ENCODE measurements at places on chromosomes 2 and 18. TPM values are rescaled to one million over a fixed set of nuclear protein-coding genes. Genes with fewer than 3 reads are reported as not detected.

DNA sequence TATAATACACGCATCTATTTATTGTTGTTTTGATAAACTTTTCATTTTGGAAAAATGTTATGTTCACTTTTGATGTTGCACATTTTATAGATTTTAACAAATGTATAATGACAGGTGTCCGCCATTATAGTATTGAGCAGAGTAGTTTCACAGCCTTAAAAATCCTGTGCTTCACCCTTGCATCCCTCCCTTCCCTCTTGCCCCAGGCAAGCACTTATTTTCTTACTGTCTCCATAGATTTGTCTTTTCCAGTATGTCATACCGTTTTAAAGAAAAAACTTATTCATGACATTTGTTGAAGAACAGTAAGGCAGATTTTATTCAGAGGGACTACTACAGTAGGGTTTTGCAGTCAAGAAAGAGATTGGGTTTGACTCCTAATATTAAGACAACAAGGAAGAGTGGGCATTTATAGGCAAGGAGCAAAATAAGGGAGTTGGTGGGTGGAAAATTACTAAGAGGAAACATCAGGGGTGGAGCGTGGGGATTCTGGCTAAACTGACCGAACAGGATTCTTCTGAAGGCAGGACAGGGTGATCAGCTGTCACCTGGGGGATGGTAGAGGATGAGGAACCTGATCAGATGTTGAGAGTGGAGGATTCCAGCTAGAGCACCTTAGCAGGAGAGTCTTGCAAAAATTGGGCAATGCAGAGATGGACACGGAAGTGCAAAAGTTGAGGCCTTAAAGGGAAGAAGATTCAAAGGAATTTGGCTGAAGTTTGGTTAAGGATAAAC is 108.8 kb downstream of the NCK2 start:
- peaks cover 35% of the 10 kb centered on the region for H3K36me3 ChIP-seq
- peaks cover 81% of the 10 kb centered on the region for H3K4me1 ChIP-seq
- H3K27ac ChIP-seq, result peak overlapping the region; percentile 30
- no peak for DNase-seq
- no peak overlapping the region for H3K4me3 ChIP-seq
- H3K27me3 ChIP-seq, result no peaks in the 10 kb centered on the region

GRCh38 chr2:16093639-16094529 is 153.5 kb downstream of the MYCN start:
- no peaks in the 10 kb centered on the region for H3K27me3 ChIP-seq
- H3K27ac ChIP-seq, result no peak overlapping the region
- H3K36me3 ChIP-seq, result no peaks in the 10 kb centered on the region
- H3K4me1 ChIP-seq, result no peaks in the 10 kb centered on the region

GRCh38 chr2:178283341-178283918 is 89.1 kb downstream of the OSBPL6 start:
- DNase-seq, result no peak
- no peaks in the 10 kb centered on the region for H3K4me1 ChIP-seq
- H3K27ac ChIP-seq, result no peak overlapping the region
- H3K27me3 ChIP-seq, result peaks cover 10% of the 10 kb centered on the region
- H3K36me3 ChIP-seq, result no peaks in the 10 kb centered on the region

BIN1 gene
- 55.4 TPM for total RNA-seq

MAP2 gene
- total RNA-seq, result 0.07 TPM

SLC30A3 gene
- total RNA-seq, result 0.86 TPM

ELOA2 gene
- total RNA-seq, result not detected

PCBP1 gene
- total RNA-seq, result 449 TPM

DNA sequence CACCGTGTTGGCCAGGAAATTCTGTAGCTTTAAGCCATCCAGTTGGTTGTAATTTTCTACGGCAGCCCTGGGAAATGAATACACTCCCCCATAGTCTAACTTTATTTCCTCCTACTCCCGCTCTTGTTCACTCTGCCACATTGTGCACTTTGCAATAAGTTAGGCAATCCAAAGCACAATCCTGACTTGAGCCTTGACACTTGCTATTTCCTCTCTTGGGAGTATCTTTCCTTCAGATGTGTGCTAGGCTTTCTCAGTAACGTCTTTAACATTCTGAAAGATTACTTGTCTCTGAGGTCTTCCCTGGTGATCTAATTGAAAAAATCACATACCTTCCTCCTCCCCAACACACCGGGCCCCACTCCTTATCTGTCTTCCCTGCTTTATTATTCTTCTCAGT is 65.9 kb upstream of the RAB27B start:
- H3K4me3 ChIP-seq, result no peak overlapping the region
- no peak for DNase-seq
- H3K27ac ChIP-seq, result no peak overlapping the region
- peaks cover 6% of the 10 kb centered on the region for H3K27me3 ChIP-seq
- no peaks in the 10 kb centered on the region for H3K36me3 ChIP-seq
- no peaks in the 10 kb centered on the region for H3K4me1 ChIP-seq

PFN4 gene
- 0.40 TPM for total RNA-seq

DNA sequence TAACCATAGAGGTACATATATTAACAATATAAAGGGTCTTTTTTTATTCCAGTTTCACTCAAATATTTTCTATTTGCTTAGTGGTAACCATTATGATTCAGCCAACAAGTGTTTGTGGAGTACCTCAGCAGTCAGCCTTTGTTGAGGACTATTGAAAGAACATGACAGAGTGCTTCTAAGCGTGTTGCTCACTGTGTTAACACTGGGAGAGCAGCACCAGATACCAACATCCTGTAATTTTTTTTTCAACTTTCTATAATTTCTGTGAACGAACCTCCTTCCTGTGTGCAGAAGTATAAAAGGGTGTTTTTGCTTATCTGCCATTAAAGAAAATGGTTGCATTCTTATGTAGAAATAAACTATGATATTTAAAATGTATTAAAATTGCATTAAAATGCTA is 239.0 kb downstream of the PHLPP1 start:
- H3K27ac ChIP-seq, result no peak overlapping the region
- no peaks in the 10 kb centered on the region for H3K27me3 ChIP-seq
- no peak for DNase-seq
- H3K36me3 ChIP-seq, result peaks cover 1% of the 10 kb centered on the region
- peaks cover 5% of the 10 kb centered on the region for H3K4me1 ChIP-seq

GRCh38 chr2:152647552-152647951 is 69.7 kb downstream of the PRPF40A start:
- no peak overlapping the region for H3K27ac ChIP-seq
- no peaks in the 10 kb centered on the region for H3K27me3 ChIP-seq

DNA sequence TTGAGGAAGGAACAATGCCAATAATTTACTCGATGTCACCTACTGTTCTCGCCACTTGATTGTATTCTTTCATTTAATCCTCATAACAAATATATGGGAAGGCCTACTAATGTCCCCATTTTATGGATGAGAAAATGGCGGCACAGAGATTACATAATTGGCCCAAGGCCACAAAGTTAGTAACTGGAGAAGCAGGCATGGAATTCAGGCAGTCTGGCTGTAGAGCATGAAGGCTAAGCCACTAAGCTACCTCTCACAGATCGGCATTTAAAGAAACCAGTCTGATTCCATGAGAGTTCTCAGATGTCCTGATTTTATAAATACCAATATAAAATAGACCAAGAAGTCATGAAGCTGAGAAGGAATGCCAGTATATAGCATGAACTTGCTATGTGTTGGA is 121.8 kb upstream of the EPAS1 start:
- peaks cover 10% of the 10 kb centered on the region for H3K4me1 ChIP-seq
- no peak overlapping the region for H3K4me3 ChIP-seq
- no peaks in the 10 kb centered on the region for H3K36me3 ChIP-seq
- no peak overlapping the region for H3K27ac ChIP-seq

DNA sequence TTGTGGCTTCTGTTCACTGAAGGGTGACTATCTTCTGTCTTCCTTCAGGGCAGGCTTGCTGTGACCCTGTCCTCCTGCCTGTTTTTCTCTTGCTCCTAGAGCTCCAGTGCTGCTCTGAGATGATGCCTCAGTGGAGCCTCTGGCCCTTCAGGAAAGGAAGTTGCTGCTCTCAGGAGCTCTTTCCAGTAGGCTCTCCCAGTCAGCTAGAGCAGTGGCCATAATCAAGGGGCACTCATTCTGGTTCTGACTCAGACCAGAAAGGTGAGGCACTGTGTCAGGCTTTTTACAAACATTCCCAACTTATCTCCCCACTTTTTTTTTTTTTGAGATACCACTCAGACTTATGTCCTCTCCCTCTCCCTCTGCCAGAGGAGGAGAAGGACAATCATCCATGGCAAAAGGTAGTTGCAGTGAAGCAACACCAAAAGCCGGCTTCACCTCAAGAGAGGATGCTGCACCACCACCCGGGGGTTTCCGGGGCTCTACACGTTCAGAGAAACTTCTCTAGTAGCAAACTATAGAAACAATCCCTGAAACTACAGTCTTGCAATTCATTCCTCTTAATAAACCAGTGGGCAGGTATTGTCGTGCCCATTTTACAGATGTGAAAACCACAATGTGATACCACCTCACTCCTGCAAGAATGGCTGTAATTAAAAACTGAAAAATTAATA is 115.4 kb downstream of the ACTR3 start:
- H3K27me3 ChIP-seq, result no peaks in the 10 kb centered on the region
- no peak overlapping the region for H3K4me3 ChIP-seq
- no peak overlapping the region for H3K27ac ChIP-seq
- peaks cover 9% of the 10 kb centered on the region for H3K36me3 ChIP-seq
- no peaks in the 10 kb centered on the region for H3K4me1 ChIP-seq

- H3K27me3 ChIP-seq, result peaks cover 2% of the 10 kb centered on the region
- no peaks in the 10 kb centered on the region for H3K4me1 ChIP-seq
- no peak overlapping the region for H3K4me3 ChIP-seq
- no peaks in the 10 kb centered on the region for H3K36me3 ChIP-seq
- H3K27ac ChIP-seq, result no peak overlapping the region
Measured at GRCh38 chr2:30677861-30678385, 129.3 kb downstream of the CAPN13 start.

DNA sequence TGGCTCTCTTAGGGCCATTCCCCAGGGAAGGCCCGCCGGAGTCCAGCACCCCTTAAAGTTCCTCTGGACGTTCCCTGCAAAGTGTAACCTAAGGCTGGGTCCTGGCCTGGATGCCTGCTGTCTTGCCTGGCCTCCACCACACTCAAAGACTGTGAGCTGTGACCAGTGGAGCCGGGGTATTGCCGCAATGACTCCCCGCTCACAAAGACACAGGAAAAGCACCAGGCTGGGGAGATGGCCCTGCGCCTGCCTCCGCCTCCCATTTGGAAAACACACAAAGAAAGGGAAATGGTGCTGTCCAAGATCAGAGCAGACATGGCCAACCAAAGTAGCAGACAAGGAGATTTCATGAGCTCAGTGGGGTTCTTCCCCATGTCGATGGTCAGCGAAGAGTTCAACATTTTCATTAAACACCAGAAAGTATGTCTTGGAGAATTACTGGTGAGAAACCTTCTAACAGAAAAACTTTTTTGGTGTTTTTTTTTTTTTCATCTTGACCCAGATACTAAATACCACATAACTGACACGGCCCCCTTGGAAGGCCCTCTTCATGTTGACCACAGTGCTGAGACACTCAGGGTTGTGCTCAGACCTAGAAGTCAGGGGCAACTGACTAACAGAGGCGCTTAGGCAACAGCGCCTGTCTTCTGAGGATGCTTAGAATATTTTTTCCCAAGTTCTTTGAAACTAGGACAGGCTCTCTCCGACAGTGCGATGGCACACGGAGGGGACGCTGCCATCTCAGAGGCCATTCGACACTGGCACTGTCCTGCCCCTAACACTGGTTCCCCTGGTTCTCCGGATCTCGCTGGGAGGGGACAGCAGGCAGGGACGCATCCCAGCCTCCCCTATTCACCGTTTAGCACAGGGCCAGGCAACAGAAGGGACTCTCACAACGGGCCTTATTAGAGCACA is 226.4 kb upstream of the ID2 start:
- peak overlapping the region; percentile 80 for H3K27ac ChIP-seq
- DNase-seq, result peak; percentile 34
- peaks cover 43% of the 10 kb centered on the region for H3K4me1 ChIP-seq
- H3K4me3 ChIP-seq, result peak overlapping the region; percentile 68
- no peaks in the 10 kb centered on the region for H3K27me3 ChIP-seq
- H3K36me3 ChIP-seq, result no peaks in the 10 kb centered on the region

- DNase-seq, result no peak
- H3K4me1 ChIP-seq, result peaks cover 12% of the 10 kb centered on the region
- H3K27me3 ChIP-seq, result no peaks in the 10 kb centered on the region
- peaks cover 72% of the 10 kb centered on the region for H3K36me3 ChIP-seq
Measured at GRCh38 chr18:54157646-54158385, 66.7 kb downstream of the MBD2 start.

DNA sequence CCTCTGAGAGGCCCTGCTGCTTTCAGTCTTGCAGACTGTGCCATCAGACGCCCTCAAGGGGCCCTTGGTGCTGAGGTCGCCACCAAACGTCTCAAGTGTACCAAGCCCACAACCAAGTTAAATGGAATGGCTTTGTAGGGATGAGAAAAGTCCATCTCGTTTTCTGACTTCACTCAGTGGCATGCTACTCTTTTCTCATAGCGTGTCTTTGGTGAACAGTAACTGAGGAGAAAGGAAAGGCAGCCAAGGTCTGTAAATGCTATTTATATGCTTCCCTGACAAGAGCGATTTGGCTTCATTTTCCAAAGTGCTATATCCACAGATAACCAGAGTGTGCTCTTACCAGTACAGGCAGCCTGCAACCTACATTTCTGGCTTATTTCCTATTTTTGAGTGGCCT is 123.0 kb downstream of the MTX2 start:
- no peaks in the 10 kb centered on the region for H3K36me3 ChIP-seq
- no peak for DNase-seq
- no peak overlapping the region for H3K27ac ChIP-seq
- H3K4me1 ChIP-seq, result no peaks in the 10 kb centered on the region
- H3K4me3 ChIP-seq, result no peak overlapping the region

LIPG gene
- 0.17 TPM for total RNA-seq

DNA sequence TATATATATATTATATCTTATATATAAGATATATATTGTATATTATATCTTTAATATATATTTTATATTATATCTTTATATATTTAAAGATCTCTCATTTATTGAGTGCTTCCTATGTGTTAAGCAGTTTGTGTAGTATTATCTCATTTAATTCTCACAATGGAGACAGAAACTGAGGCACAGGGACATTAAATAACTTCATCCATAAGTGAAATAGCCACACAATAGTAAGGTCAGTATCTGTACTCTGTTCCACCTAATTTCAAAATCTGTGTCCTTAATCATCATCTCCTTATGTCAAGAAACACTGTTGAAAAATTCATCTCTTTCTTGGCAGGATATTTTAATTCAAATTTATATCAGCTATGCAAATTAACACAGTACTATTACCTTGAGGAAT is 52.8 kb upstream of the CD302 start:
- DNase-seq, result no peak
- no peaks in the 10 kb centered on the region for H3K27me3 ChIP-seq
- H3K27ac ChIP-seq, result no peak overlapping the region
- H3K4me3 ChIP-seq, result no peak overlapping the region

SLC4A5 gene
- total RNA-seq, result 3.1 TPM

GRCh38 chr18:42778024-42778423 is 337.5 kb downstream of the RIT2 start:
- no peak overlapping the region for H3K27ac ChIP-seq
- H3K4me1 ChIP-seq, result no peaks in the 10 kb centered on the region
- H3K4me3 ChIP-seq, result no peak overlapping the region
- no peaks in the 10 kb centered on the region for H3K36me3 ChIP-seq
- no peaks in the 10 kb centered on the region for H3K27me3 ChIP-seq

RAPH1 gene
- 13.1 TPM for total RNA-seq

Data from activated CD4-positive, alpha-beta memory T cell treated with anti-CD3 and anti-CD28 coated beads for 36 hours (primary cell).